CD4-positive, alpha-beta T cell treated with Interferon gamma for 1 hour (primary cell): ENCODE measurements at places on chromosomes 3 and 15.

DNA sequence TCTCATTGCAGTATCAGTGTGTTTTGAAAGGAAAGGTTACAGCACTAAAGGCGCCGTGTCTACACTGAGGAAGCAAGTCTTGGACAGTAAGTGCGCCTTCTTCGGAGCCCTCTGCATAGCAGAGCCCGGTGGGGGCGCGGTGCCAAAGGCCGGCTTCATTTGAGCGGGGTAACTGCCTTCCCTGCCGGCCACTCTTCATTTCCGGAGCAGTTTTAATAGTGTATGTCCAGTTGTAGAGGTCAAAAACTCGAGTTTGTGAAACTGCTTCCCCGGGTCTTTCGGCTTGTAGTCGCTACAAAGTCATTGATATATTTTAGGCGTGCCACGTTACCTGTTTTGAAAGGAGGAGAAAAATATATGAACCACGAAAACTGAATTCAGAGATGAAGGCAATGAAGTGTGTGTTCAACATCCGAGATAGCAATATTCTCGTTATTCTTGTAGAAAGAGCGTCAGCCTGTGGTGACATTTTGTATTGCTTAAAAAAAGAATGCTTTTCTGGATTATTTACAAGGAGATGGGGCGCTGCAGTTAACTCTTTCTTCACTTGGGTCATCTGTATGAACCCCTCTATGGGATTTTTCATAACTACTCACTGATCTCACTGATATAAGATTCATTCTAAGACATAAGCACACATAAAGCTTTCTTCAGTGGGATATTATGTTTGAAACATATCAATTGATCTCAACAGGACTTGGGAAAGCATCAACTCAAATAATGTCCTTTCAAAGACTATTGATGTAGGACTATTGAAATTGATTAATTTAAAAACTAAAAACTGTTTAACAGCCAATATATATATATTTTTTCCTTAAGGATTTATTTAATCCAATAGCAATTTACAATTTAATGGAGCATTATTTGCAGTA, 3.0 kb downstream of the ALCAM start:
- peak; percentile 34 for DNase-seq

GRCh38 chr3:113279686-113280085, 68.3 kb downstream of the BOC start:
- no peak for DNase-seq

DNA sequence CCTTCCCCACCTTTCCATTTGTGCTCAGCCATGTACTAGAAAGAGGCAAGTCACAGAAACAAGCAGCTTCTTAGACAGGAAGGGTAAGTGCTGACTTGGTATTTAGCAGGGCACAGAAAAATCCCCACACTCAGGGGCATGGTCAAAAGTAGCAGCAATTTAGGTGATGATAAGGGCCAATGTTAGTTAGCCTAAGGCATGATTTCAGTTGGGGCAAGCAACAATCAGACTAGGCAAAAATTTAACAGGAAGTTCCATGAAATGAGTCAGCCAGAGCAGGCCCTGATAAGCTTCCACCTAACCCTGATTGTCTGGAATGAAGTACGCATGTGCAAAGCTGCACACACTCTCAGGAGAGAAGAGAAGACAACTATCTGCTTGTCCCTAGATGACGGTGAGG, 423.4 kb upstream of the UBE2E2 start:
- no peak for DNase-seq

DNA sequence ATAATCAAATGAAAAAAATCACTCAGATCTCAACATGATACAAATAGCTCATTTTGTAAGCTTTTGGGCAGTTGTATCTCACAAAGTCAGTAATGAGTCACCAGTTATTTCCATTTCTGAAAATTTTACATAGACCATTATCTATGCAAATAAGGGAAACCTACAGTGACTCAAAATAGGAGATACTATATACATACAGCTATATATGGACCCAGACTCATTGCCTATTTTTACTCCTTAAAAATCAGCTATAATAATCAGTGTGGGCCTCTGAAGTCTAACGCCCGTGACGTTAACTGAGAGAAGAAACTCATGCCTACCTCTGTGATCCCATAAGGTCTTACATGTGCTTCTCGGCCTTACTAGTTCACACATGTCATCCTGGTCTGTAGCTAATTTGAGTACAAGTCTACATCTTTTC, 31.6 kb downstream of the LRIG1 start:
- DNase-seq: no peak

GRCh38 chr15:38050529-38051448, 116.3 kb downstream of the TMCO5A start:
- no peak for DNase-seq

GRCh38 chr3:109804697-109805096, 467.4 kb upstream of the DPPA4 start:
- DNase-seq: no peak

DNA sequence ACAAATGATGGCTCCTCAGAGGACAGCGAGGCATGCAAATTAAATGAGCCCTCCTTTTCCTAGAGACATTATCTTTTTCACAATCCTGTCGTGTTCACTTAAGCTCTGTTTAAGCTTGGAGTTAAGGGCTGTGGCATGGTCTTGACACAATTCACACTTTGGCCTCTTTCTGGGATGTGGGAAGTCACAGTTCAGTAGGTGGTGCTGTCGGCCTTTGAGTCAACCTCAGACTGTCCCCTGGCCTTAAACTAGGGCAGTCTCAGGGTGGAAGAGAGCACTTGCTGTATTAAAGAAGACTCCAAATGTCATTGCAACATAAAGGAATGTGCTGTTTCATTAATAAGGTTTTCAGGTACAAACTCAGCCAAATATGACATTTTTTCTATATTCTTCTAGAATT, 351.0 kb downstream of the MCTP2 start:
- no peak for DNase-seq

- peak; percentile 94 for DNase-seq
Observed at GRCh38 chr3:123584988-123585937, at the start of gene HACD2. Gene HACD2 (minus strand): TSS chr3:123585053. CDS start chr3:123585027, 26 bp downstream.

DNA sequence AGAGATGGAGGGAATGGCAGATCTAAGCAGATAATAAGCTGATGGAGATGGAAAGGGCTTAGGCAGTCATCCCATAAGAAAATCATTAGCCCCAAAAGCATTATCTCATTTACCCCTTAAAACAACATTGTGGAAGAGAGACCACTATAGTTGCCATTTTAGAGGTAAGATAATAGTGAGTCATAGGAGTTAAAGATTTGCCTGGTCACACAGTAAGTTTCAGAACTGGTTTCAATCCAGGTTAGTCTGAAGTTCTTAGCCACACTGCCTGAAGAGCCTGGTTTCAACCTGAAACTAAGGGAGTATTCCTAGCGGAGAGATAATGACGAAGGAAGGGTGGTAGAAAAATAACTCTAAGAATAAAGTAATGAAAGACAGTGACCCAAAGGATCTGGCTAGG, 13.0 kb upstream of the UBR1 start:
- no peak for DNase-seq

- DNase-seq: no peak
Observed at GRCh38 chr3:11254876-11255275, 17.3 kb upstream of the ATG7 start.

- DNase-seq: no peak
Observed at GRCh38 chr3:195010551-195011100, 260.3 kb downstream of the XXYLT1 start.

- no peak for DNase-seq
Observed at GRCh38 chr3:71447803-71448202, 135.7 kb downstream of the FOXP1 start.

- DNase-seq: no peak
Observed at GRCh38 chr15:61130950-61131942, 97.9 kb downstream of the RORA start.

DNA sequence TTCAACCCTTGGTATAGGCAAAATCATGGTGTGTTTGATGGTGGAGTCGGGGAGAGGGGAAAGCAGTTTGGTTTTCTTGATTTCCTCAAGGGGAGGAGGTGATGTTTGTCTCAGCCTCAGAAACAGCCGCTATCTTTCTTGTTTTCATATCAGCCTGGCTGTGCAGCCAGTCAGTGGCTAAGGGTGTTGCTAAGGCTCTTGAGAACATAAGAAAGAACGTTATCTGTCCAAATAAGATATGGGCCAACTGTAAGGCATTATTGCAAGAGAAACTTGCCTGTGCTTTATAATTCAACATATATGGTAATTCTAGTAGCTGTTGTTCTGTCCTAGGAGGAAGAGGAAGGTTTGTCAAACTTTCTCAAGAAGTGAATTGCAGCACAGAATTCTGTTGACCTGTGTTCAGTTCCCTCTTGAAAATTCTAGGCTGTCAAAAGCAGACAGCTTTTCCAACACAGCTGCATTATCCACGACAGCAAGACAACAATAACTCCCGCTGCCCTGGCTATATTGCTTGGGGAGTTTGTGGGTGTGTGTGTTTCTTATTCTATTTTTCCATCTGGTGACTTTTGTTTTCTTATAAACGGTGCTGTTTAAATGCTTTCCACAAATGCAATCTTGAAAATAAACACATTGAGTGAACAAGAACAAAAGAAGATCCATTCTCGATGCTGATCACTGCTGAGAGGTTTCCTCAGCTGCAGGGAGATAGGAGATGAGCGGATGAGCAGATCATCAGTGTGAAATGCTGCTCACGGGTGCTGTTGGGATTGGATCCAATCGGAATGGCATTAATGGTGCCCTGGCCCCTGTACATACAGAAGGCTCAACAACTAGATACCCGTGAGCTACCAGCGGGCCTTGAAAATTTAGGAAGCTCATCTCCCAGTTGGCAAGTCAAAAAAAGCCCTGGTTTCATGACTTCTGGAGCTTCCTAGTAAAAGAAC, 90.8 kb upstream of the TNFAIP8L3 start:
- no peak for DNase-seq

GRCh38 chr3:41569632-41570305, 370.5 kb downstream of the CTNNB1 start:
- no peak for DNase-seq
